ENCODE measurements at places on chromosomes 5 and 9.

DNA sequence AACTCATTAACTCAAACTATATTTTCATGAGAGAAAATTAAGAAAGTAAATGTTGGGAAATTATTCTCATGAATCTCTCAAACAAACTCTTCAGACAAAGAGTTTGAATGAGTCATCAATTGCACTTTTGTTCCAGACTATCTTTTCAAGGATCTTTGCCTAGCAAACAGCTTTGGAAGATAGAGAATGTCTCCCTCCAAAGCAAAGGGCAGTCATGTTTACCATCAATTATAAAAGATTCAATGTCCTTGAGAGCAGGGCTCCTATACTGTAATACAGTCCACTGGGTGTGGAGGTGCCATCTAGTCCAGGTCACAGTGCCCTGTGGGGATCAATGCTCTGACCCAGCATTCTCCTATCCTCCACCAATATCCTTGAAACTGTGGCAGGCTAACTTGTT lies 1429.3 kb downstream of the EFNA5 start:
- H3K4me3 ChIP-seq = no peak overlapping the region
- DNase-seq = no peak
- no peak overlapping the region for H3K27ac ChIP-seq
- H3K27me3 ChIP-seq = no peaks in the 10 kb centered on the region

- DNase-seq = no peak
- no peaks in the 10 kb centered on the region for H3K27me3 ChIP-seq
- peak overlapping the region; percentile 97 for H3K27ac ChIP-seq
- no peaks in the 10 kb centered on the region for H3K36me3 ChIP-seq
- H3K4me1 ChIP-seq = peaks cover 3% of the 10 kb centered on the region
Observed at GRCh38 chr9:35162605-35163315, 951 bp downstream of the UNC13B start.

GRCh38 chr9:14437354-14438231 lies 123.7 kb upstream of the NFIB start:
- H3K27ac ChIP-seq = peak overlapping the region; percentile 36
- DNase-seq = no peak
- peaks cover 15% of the 10 kb centered on the region for H3K4me1 ChIP-seq
- no peaks in the 10 kb centered on the region for H3K27me3 ChIP-seq

DNA sequence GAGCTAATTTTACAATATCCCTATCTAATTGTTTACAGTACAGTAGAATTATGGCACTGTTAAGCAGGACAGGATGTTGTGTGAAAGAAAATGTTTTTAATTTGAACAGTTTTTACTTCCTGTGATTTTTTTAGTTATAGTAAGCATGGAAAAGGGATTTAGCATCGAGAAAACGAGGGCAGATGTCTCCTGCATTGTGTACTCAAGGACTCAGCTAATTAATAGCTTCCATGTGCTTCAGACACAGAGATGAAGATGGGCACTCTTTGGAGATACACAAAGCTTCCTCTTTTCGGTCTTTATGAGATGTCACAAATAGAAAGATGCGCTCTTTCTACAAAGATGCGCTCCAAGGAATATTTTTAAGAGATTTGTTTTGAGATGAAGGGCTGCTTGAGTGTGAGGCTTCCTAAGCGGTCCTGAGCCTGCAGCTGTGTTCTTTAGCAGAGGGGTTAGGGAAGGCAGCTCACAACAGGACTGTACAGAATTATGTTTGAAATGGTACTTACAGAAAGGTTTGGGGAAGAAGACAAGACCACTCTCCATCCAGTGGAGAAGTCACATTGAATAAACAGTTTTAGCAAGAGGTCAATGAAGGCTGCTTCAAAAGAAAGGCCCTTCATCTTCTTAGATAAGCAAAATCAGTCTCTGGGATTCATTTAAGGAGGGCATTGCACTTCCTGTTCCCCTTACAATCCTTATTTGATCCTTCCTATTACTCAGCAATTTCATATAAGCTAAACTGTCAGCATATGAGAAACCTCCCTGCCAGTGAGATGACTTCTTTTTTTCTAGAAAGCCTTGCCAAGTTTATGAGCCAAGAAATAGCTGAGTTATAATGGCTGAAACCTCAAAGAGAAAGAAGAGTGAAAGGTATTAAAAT lies 311.5 kb downstream of the EFNA5 start:
- H3K4me1 ChIP-seq = peaks cover 21% of the 10 kb centered on the region
- no peaks in the 10 kb centered on the region for H3K27me3 ChIP-seq
- H3K4me3 ChIP-seq = no peak overlapping the region
- no peak overlapping the region for H3K27ac ChIP-seq

DNA sequence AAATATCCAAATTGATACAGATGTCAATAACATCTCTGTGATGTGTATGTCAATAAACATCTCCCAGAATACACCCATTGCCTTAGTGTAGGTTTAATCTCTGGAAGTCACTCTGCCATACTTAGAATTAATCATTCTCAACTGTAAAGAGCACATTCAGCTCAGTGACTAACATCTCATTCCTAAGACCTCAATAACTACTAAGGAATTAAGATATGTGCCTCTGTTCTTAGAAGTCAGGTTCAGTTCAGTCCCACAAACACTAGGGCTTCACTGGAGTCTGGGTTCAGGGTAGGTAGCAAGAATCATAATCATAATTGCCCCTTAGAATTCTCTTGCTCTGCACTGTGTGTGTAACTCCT lies 31.7 kb downstream of the UGCG start:
- DNase-seq = no peak
- no peaks in the 10 kb centered on the region for H3K4me1 ChIP-seq
- peaks cover 95% of the 10 kb centered on the region for H3K36me3 ChIP-seq
- H3K27ac ChIP-seq = no peak overlapping the region
- no peak overlapping the region for H3K4me3 ChIP-seq

GRCh38 chr9:136901516-136902258 lies 15.4 kb downstream of the TRAF2 start:
- H3K4me3 ChIP-seq = peak overlapping the region; percentile 2
- no peaks in the 10 kb centered on the region for H3K27me3 ChIP-seq
- peak overlapping the region; percentile 93 for H3K27ac ChIP-seq
- no peak for DNase-seq
- peaks cover 33% of the 10 kb centered on the region for H3K4me1 ChIP-seq

DNA sequence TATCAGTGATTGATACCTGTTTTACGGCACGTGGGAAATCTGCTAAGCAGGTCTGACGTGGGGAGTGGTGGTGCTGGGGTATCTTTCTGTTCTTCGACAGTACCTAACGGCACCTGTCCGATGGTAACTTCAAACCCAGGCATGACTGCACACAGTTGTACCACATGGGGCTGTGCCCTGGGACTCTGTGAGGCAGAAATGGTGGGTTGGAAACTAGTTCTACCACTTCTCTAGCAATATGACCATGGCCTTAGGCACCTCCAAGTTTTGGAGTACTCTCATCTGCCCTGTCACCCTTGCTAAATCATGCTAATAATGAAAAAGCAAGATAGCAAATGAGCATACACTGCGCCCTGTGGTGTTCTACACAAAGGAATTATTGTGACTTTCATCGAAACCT lies 30.9 kb downstream of the EPB41L4B start:
- no peak overlapping the region for H3K27ac ChIP-seq
- no peak for DNase-seq
- H3K4me3 ChIP-seq = no peak overlapping the region
- H3K36me3 ChIP-seq = no peaks in the 10 kb centered on the region
- no peaks in the 10 kb centered on the region for H3K27me3 ChIP-seq
- H3K4me1 ChIP-seq = no peaks in the 10 kb centered on the region

DNA sequence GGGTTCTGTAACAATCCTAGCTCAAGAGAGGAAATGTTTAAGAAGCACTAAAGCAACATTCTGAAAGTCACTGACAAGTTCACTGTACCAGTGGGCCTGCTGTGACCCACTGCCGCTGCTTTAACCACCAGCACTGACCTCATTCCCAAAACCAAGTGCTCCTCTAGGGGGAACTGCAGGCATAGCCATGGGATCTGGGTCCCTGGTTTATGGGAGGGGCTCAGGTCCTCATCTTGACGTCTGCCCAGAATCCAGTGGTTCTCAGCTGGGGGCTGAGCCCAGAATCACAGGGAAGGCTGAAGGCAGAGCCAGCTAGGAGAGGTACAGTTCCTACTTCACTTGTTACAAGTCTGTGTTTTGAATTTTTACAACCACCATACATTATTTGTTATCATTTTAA lies 36.1 kb upstream of the SLC2A8 start:
- no peak for DNase-seq
- peak overlapping the region; percentile 3 for H3K27ac ChIP-seq
- H3K27me3 ChIP-seq = no peaks in the 10 kb centered on the region
- no peaks in the 10 kb centered on the region for H3K36me3 ChIP-seq
- peaks cover 22% of the 10 kb centered on the region for H3K4me1 ChIP-seq

DNA sequence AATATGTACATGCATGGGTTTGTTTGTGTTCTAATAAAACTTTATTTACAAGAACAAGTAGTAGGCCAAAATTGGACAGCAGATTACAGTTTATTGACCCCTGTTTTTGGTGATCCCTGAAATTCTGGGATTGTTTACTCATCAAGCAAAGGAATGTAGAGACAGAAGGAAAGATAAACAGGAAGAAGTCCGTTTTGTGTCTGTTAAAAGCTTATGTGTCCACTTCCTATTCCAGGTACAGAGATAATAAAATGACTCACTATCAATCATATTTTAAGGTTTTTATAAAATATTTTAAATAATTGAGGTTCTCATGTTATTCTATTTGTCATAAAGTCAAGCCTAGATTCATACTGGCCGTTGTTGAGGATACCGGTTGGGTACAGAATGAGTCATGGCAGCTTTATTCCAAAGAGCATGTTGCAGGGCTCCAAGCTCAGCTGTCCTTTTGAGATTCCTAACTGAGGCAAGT lies 214.9 kb upstream of the DAB2 start:
- no peaks in the 10 kb centered on the region for H3K36me3 ChIP-seq
- H3K27ac ChIP-seq = no peak overlapping the region
- H3K4me3 ChIP-seq = no peak overlapping the region
- H3K4me1 ChIP-seq = no peaks in the 10 kb centered on the region

DNA sequence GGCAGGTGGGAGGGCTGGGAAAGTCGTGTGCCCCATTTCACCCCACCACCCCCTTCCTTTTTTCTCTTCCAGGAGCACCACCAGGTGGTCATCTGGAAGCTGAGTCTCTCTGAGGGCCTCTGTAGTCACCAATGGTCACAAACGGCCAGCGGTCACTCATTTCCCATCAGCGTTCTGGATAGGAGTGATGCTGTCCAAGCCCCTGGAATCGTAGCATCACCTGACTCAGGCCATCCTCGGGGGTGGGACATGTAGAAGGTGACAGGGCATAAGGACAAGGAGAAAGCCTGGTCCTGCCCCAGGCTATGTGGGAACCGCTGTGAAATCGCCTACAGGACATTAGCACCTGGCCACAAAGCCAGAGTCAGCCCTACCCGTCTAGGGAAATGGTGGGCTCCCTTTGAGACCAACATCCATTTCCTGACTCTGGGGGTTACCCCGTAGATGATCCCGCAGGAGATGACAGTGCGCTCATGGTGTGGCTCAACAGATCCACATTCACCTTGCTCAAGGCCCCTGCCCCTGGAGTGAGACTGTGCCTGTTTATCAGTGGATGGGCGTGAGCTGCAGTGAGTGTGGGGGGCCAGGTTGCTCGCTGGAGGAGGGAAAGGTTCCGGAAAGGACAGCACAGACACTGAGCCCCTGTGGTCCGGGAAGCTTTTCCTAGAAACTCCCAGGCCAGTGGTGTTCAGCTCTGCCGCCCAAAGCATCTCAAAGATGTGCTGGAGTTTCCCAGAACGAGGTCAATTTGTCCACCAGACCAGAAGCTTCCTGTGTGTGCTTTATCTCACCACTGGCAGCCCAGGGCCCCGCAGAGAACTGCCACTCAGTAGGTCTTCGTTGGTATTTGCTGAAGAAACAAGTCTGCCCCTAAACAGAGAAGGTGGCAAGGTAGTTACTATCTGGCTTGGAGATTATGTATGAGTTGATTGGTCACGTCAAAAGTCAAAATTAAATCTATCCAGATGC lies 61.1 kb upstream of the UNC5A start:
- no peak for DNase-seq
- no peaks in the 10 kb centered on the region for H3K4me1 ChIP-seq
- H3K27ac ChIP-seq = no peak overlapping the region

- H3K4me1 ChIP-seq = no peaks in the 10 kb centered on the region
- no peak for DNase-seq
- no peak overlapping the region for H3K27ac ChIP-seq
- no peaks in the 10 kb centered on the region for H3K36me3 ChIP-seq
- H3K4me3 ChIP-seq = no peak overlapping the region
- H3K27me3 ChIP-seq = no peaks in the 10 kb centered on the region
Observed at GRCh38 chr9:129391221-129391661, 213.2 kb upstream of the IER5L start.

DNA sequence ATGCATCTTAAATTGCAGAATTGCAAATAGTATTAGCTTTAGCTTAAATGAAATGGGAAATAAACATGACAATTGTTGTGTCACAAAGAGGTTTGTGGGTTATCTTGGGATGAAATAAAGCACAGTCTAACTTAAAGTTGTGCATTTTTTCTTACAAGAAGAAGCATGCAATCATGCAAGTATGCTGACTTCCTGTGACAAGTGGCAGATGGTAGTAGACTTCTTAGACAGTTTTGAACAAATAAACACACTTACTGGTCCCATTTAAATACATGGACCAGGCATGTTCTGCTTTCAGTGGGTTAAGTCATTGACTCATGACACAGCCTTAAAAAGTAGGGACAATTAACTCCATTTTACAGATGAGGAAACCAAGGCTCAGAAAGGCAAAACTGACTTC lies 15.9 kb upstream of the C5orf63 start:
- H3K27me3 ChIP-seq = no peaks in the 10 kb centered on the region
- no peak overlapping the region for H3K27ac ChIP-seq
- no peaks in the 10 kb centered on the region for H3K36me3 ChIP-seq
- DNase-seq = no peak
- H3K4me3 ChIP-seq = no peak overlapping the region

DNA sequence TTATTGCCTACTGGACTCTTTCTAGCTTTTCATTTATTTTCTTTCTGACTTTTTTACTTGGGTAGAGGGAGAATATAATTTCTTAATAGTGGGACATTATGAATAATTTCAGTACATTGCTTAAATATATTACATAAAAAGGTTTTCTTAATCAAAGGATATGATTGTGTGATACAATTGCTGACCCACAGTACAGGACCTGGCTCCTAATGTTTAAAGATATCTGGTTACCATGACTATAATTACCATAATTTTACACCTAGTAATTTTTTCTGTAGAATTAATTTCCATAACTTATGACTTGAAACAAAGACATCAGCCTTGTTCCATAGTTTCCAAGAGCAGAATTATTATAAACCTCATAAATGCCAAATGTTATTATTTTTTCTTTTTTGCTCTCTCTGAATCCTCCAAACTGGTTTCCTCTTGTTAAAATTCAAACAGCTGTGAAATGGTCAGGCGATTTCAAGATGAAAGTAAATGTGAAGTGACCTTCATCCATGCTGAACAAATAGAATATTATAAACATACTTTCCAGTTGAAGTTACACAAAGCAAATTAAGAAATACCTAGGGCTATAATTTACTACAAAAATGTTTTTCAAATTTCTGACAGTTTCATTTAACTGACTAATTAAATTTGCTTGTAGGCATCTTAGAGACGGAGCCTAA lies 301.2 kb upstream of the TYRP1 start:
- no peaks in the 10 kb centered on the region for H3K36me3 ChIP-seq
- H3K4me1 ChIP-seq = no peaks in the 10 kb centered on the region
- H3K27ac ChIP-seq = no peak overlapping the region
- DNase-seq = no peak

GRCh38 chr9:97900103-97900737 lies 22.1 kb downstream of the TRMO start:
- H3K36me3 ChIP-seq = no peaks in the 10 kb centered on the region
- peak overlapping the region; percentile 22 for H3K27ac ChIP-seq
- DNase-seq = no peak
- no peaks in the 10 kb centered on the region for H3K27me3 ChIP-seq
- H3K4me3 ChIP-seq = no peak overlapping the region

- H3K36me3 ChIP-seq = no peaks in the 10 kb centered on the region
- H3K4me1 ChIP-seq = no peaks in the 10 kb centered on the region
- H3K27me3 ChIP-seq = no peaks in the 10 kb centered on the region
- no peak overlapping the region for H3K4me3 ChIP-seq
- no peak overlapping the region for H3K27ac ChIP-seq
- no peak for DNase-seq
Observed at GRCh38 chr9:77469515-77470231, 178.4 kb downstream of the GNA14 start.

All from esophagus squamous epithelium (tissue), 5 donors.